ENCODE measurements at places on chromosomes 2 and 18.

DNA sequence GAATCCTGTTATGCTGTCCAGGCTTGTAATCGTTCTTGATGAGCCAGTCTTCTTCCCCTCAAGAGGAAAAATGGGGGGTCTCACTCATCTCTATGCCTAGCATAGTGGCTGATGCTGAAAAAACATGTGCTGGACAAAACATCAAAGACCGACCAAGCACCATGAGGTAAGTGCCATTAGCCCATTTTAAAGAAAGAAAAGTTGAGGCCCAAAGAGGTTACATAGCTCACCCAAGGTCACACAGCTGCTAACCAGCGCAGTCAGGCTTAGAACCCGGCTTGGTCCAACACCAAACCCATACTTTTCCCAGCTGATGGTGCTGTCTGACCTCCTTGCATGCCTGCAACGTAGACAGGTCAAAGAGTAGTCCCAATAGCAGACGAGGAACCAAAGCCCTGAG is 156.4 kb downstream of the INHBB start:
- no peak for DNase-seq

DNA sequence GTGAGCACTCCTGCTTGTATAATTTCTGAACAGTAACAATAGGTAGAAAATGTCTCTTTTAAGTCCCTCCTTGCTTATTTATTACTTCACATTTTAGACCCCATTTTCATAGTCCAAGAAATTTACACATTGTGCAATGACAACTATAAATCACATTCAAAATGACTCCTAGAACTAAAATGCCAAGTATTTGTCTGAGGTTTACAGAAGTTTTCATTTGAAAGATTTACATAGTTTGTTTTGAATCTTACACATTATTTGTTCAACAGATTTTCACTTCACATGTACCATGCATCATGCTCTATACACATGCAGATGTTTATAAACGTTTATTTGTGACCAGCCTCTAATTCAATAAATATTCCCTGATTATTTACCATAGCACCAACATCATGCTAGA is 15.7 kb upstream of the TRIB2 start:
- no peak for DNase-seq

- DNase-seq = no peak
Measured at GRCh38 chr2:37993143-37993542, 68.1 kb downstream of the RMDN2 start.

DNA sequence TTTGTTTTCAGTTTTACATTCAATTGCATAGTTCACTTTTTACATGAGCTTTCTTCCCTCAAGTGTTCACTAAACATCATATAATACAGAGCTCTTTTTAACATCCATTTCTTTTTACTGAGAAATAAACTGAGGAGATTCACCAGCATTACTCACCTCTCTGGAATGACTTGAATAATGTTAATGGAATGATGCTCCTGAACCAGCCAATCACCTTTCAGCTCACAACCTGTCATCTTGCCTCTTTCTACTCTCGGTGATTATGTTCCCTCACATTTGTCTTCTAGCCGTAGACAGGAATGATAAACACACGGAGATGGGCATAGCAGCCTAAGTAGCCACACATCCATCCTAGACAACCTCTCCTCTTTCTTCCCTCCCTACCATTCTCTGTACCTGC is 301.7 kb downstream of the PAX3 start:
- DNase-seq = no peak

DNA sequence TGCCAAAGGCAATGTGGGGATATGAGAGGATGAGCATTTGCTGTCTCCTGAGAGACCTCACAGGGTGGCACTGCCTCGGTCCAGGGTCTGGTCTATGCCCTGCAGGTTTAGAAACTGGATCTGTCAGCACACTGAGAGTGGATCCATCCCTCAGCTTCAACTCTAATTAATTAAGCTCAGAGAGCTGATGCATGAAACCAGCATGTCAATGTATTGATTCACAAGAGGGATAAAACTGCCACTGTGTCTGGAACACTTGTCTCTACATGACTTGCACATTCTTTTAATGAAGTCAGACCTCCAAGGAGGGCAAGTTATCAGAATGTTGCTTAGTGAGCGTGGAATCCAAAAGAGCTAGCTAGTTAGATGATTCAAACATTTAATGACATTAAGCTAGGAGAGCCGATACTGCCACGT is 22.5 kb upstream of the POLE4 start:
- no peak for DNase-seq

GRCh38 chr2:166351319-166351718 is 24.4 kb downstream of the SCN9A start:
- DNase-seq = no peak

GRCh38 chr2:23589739-23590138 is 204.8 kb downstream of the KLHL29 start:
- DNase-seq = no peak
